H7 (cell line): ENCODE measurements at places on chromosomes 6 and 20.
A peak's percentile ranks its signal among the peaks of the same experiment; 100 is the strongest.

DNA sequence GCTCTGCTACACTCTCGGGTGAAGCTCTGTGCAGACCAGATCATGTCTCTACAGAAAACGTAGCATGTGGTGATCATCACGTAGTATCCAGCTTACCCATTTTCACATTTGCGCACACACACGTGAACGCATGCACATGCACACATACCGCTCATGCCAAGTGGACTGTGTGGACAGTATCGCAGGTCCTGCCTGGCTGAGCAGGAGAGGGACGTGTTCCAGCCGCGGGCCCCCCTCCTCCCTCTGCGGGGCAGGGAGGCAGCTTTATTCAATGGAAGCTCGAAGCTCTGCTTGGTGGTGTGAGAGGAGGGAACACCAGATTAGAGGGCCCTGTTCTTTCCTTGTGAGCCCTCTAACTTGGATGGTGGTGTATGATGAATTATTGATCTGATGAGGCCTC lies 51.1 kb downstream of the CDH26 start:
- DNase-seq = no peak

DNA sequence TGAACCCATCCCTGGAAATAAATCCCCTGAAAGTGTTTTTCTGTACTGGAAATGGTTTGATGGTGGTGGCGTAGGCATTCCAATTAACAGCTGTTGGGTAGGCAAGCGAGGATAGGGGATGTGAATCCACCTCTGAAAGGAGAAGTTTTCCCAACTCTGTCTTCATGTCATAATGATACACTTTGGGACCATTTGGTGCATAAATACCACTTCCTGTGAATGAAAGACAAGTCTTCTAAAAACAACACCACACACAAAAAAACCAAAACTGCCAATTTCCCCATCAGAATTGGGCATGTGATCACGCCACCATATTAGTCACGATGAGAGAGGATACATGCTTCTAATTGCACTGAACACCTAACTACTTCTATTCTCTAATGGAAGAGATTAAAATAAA lies 6.4 kb downstream of the VNN2 start:
- DNase-seq = no peak

DNA sequence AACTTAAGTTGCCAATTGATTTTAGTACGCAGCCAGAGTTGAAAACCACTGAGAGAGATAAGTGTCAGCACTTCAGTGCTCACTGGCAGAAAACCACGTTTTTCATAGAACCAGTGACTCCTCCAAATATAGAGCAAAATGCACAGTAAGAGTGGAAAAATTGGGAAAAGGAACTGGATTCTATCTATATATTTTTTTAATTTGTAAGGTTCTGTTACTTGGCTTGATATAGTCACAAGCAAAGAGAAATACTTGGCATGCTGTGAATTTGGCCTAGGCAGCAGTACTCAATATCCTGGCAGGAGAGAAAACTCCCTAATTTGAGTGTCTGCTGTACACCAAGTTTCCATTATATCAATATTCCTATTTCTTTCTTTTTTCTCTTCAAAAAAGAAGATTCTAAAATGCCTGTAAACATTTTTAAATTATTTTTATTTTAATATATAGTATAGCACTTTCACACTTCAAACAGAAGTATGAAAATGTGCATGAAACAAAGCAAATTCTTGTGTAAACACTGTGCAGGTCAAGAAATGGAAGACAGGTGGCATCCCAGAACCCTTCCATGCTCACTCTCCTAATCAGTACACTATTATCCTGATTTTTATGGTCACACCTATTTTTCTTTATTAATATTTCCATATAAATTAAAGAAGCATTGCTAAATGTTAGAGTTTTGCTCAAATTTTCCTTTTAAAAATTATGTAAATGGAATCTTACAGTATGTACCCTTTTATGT lies 561.8 kb upstream of the RNF217 start:
- DNase-seq = no peak

DNA sequence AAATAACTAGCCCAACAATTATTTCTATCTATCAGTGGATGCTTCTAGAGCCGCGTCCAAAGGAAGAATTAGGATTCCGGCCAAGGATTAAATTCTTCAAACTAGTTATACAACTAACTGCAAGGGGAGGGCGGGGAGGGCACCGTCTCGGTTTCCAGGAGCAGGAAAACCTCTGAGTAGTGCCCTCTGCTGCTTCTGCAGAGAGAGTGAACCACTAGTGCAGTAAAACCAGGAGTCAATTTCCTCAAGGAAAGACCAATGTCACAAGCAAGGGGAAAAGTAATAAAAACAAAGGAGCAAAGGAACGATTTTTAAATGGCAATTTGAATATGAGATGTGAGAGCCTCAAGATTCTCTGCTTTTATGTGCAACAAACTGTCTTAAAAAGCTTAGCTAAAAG lies 16.5 kb upstream of the UBE2J1 start:
- peak; percentile 44 for DNase-seq

- DNase-seq = peak; percentile 72
Measured at GRCh38 chr6:26249957-26250697, 114.9 kb upstream of the BTN3A2 start.

- no peak for DNase-seq
Measured at GRCh38 chr6:10180138-10181074, 234.5 kb downstream of the TFAP2A start.

- DNase-seq = peak; percentile 42
Measured at GRCh38 chr6:154868143-154868594, 126.9 kb upstream of the TIAM2 start.

DNA sequence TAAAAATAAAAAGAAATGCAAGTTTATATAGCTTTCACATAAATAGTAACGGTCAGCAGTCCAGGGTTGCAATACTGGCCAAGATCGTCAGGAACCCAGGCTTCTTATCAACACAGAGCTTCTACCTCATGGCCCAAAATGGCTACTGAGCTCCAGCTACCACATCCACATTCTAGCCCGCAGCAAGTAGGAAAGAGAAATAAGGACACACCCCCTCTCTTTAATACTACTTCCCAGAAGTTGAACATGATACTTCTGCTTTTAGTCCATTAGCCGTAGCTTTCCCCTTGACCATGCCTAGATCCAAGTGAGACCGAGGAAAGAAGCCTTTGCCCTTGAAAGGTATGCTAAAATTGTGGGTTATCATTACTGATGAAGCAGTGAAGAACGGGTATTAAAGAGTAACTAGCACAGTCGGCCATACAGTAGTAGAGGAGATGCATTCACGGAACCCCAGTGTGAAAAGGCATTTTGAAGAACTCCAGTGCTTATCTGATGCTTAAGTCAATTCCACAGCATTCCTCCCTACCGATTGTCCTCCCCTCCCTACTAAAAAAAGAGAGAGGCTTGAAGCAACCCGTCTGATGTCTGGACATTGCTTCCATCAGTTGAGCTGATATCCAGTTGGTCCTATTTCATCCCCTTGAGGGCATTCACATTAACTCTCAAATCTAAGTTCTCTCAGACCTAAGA lies 226.9 kb upstream of the RREB1 start:
- no peak for DNase-seq

DNA sequence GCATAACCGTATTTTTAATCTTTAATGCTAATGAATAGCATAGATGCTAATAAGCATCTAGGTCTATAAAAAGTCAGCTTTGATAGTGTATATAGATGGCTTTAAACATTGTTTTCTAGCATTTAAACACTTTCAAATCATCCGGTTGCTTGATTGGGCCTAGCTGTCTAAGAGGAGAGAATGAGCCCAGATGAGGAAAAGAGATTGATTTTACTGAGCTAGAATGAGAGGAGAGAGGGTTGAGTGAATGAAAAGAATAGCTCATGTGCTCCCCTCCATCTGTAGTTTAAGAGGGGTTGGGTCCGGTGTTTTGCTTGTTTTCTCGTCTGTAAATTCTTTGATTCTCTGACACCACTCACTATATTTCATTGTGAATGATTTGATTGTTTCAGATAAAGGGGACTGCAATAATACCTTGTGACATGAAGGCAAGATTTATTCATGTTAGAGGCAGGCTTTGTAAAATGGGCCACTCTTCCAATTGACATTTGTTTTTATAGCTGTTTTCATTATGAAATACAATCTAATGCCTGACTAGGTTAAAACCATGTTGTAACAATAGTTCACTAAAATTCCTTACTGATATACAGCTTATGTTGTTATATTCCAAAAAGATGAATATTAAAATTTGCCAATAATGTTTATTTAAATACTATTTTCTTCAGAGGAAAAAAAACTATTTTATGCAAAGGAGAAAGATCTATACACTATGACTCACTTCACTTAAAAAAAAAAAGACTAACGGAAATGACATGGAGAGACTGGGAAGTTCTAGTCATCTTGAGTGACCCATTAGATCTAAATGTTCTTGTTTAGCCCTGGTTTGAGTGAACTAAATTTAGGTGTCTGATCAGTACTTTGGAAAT lies 3.2 kb downstream of the PTPN1 start:
- DNase-seq = no peak

GRCh38 chr6:101402622-101403031 lies 9.1 kb downstream of the GRIK2 start:
- DNase-seq = peak; percentile 71

GRCh38 chr6:75431379-75431778 lies 62.2 kb downstream of the FILIP1 start:
- DNase-seq = no peak

DNA sequence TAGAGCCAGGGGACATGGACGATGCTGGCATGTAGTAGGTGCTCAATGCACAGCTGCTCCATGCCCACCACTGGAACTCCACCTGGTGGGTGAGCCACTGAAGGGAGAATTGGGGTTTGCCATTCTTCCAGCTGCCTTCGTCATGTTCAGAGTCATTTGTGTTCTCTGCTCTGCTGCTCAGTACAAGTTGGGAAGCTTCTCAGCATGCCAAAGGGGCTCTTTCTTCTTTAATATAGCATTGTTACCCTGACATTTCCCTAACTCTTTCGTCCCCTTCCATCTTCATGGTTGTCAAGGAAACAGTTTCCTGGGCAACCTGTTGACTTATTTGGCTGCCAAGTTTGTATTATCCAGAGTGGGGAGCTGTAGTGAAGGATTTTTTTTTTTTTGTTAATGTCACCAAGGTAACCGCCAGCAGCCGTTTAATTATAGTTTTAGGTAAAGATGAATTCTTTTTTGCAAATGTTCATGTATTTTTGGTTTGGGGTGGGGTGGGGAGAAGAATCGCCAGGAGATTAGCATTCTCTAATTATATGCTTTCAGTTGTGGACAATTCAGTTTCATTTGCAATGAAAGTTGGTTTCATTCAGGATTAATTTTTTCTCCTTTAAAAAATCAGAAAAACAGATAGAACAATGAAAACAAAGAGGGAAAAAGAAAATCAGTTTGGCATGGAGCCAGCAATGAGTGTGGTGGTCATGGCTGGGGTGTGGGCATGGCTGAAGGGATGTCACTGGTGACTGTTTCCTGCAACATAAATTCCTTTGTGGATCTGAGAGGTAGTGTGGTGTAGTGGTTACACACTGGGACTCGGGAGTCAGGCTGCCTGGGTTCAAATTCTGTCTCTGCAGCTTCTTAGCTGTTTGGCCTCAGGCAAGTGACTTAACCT lies 73.0 kb upstream of the KCNG1 start:
- DNase-seq = no peak

- DNase-seq = no peak
Measured at GRCh38 chr20:61442075-61442670, 190.1 kb downstream of the CDH4 start.

- no peak for DNase-seq
Measured at GRCh38 chr6:8054276-8054675, 9.9 kb downstream of the BLOC1S5 start.

DNA sequence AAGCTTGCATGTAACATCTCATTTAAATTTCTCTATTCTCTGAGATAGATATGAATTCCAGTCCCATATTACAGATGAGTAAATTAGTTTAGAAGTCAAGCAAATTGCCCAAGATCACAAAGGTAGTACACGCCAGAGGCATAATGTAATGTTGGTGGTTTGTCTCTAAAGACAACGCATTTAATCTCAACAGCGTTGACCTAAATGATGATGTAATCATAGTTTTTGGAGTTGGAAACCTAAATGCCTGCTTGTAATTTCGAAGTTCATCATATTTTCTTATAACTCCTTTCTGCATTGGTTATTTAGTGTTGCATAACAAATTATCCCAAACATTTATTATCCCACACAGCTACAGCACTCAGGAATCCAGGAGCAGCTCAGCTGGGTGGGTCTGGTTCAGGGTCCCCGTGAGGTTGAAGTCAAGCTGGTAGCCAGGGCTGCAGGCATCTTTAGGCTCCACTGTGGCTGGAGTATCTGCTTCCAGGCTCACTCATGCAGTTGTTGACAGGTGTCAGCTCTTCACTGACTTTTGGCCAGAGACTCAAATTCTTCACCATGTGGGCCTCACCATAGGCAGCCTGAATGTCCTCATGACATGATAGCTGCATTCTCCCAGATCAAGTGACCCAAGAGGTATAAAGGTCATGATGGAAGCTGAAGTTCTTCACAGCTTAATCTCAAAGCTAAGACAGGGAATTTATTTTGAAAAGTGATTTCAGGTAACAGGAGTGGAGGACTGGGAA lies 122.0 kb upstream of the SPTLC3 start:
- DNase-seq = no peak

GRCh38 chr6:50821441-50822077 lies 2.9 kb downstream of the TFAP2B start:
- DNase-seq = no peak
